DMS 273 treated with DMSO at 0.1 percent for 48 hours (cell line): ENCODE measurements at places on chromosomes 1 and 21.
A peak's percentile ranks its signal among the peaks of the same experiment; 100 is the strongest.

GRCh38 chr1:101044749-101045148 lies 19.2 kb upstream of the DPH5 start:
- no peak for DNase-seq

GRCh38 chr1:190098756-190099155 lies 378.9 kb downstream of the BRINP3 start:
- DNase-seq = no peak

GRCh38 chr1:243974451-243975292 lies 76.4 kb upstream of the ZBTB18 start:
- DNase-seq = no peak

DNA sequence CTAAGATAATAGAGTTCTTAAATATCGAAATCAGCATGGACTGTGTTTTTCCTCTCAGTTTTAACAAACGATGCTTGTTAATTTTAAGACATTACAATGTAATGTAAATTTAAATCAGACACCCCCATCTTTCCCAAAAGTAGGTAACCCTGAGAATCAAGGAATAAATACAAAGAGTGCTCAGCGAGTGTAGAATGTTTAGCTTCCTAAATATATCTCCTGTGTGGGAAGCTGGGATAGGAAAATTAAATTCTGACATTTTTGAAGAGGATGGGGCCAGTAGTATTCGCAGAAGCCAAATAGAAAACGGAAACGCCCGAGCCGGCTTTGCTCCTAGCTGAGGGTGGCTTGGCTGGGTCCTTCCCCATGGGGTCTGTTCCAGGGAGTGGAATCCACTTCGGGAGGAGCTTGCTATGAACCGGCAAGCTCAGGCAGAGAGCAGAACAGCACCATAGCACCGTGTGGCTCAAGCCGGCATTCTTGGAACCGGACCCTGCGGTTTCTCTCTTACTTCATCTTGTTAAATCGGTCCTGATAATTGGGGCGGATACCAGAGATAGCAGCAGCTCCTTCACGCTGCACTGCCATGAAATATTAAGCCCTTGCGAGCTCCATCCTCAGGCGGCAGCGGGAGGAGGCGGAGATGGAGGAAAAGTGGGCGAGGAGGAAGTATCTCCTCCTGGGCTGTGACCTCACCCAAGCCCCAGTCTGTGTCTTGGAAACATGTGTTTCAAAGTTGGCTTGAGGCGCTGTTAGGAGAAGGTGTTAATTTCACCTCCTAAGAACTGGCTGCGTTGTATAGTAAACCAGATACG lies 24.9 kb downstream of the MAP3K7CL start:
- DNase-seq = no peak

GRCh38 chr1:167196166-167196565 lies 24.5 kb upstream of the POU2F1 start:
- peak; percentile 49 for DNase-seq

DNA sequence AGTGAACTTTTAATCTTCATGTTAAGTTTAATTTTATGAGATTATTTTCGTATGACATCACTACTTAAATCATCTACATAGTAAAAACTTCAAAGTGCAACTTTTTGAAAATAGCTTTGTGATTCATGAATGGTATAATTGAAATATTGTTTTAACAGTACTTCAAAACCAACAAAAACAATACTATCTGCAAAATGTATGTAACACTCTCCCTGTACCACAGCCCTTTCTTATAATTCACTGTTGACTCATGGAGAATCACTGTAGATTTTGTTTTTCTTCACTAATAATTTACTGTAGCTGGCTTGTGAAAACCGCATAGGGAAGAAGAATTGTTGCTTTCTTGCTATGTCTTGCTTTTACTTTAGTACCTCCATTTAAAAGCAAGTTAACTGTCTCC lies 301.4 kb upstream of the ADAMTS5 start:
- DNase-seq = no peak

DNA sequence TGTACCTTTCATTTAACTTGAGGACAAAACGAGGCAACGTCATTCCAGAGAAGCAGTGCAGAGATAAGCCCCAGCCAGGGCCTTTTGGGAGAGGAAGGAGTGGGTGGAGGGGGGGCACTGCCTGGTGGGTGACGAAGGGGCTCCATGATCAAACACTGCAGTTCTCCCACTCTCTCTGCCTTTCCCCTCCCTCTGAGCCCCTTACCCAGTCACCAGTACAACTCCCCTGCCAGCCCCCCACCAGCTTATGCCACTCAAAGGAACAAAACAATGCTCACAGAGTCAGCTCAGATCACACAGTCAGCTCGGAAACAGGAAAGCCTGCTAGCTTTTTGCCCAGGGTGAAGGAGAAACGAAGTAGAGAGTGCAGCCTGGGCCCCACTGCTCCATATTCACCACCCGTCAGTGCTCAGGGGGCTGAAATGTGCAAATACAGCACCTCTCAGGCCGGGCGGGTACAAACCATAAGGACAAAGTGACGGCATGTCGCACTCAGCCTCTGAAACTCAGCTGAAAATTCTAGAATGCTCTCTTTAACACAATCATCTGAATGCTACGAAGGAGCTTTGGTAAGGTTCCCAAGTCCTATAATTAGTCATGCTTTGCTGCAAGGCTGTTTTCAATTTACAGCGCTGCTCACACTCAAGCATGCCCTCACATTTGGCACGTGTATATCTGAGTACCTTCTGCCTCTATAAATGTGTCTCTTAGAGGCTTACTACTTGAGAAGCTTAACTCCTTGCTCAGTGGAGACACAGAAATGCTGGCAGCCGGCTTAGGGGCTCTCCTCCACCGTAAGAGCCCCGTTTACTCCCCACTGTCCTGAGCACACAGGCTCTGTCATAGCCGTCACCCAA lies 65.8 kb upstream of the RAB4A start:
- DNase-seq = no peak

DNA sequence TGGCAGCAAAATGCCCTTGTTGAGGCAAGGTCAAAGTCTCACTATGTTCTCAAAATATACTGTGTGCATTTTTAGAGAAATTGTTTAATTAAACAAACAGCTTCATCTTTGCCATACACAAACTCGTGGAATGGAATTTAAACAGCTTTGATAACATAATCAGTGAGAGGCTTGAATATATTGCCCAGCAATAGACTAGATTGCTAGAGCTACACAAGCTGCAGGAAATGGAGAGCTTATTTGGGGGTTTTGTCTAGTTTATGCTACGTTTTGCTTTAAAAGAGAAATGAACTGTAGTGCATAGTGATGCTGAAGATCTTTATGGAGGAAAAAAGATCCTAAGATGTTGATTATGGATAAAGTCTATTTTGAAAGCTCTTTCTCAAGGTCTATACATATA lies 166.8 kb upstream of the HMCN1 start:
- no peak for DNase-seq

- no peak for DNase-seq
These were observed 4.6 kb downstream of the PGLYRP4 start for GRCh38 chr1:153343811-153344717.

- DNase-seq = no peak
These were observed 48.9 kb upstream of the IVNS1ABP start for GRCh38 chr1:185365951-185366350.

DNA sequence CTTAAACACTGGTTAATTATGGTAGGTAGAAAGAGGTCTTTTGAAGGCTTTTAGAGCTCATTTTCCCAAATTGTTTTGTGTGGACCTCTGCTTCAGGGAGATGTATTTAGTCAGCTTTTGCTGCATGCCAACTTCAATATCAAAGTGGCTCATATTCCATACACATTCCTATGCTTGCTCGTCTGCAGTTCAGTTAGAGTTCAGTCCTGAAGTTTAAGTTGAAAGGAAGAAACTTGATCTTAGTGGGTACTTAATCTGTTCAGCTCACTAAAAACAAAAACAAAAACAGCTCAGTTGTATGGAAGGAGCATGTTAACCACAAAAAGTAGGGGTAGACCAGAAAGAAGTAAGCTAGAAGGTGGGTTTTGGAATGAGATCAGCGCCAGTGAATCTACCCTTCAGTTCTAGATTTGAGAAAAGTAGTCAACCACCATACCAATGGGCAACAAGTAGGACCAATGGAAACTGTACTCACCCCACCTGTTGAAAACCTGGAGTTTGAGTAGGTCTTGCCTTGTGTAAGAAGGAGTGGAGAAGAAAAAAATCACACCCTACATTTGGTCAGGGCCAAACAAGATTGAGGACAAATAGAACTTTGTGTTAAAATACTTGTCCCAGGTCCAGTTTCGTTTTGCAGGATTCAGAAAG lies 58.0 kb downstream of the LEPR start:
- DNase-seq = no peak

- peak; percentile 77 for DNase-seq
These were observed 636 bp downstream of the WARS2 start for GRCh38 chr1:119139857-119140176.

- DNase-seq = no peak
These were observed 21.3 kb downstream of the COL6A2 start for GRCh38 chr21:46119144-46119636.

DNA sequence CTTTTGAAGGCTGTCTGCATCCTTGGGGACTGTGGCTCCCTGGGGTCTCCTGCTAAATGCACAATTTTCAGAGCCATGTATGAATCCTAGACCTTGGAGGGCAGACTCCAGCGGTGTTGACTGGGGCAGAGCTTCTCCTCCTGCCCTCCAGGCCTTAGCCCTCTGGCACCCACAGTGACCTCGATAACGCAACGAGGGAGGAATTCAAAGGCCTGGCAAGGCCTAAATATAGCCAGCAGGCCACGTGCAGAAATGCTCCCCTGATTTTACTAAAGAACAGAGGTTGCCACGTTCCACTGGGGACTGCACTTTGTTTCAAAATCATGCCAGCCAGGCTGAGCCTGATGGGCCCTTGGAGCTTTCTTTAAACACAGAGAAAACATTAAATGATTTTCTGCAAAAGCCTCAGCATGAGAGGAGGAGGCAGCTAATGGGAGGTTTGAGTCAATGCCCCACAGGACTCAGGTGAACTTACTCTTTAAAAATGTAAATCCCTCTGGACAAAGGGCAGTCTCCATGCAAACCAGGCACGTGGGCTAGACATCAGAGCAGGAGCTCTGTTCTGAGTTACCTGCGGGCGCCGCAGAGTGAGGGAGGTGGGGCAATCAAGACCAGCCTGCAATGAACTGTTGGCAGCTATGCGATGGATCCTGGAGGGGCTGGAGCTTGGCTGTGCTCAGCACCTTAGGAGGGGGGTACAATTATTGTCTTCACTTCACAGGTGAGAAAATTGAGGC lies 28.0 kb downstream of the GRIK3 start:
- DNase-seq = no peak

DNA sequence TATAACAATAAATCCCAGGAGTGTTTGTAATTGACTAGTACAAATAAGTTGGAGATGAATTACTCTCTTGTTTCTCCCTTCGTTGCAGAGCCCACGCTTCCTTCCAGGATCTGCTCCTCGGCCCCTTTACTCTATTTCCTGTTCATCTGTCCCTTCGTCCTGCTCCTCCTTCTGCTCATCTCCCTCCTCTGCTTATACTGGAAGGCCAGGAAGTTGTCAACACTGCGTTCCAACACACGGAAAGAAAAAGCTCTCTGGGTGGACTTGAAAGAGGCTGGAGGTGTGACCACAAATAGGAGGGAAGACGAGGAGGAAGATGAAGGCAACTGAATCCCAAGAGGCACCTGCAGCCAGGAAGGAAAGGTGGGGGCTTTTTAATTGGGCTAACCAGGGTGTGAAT lies 26.4 kb upstream of the TTF2 start:
- DNase-seq = no peak

GRCh38 chr21:46081022-46081861 lies 16.7 kb upstream of the COL6A2 start:
- DNase-seq = no peak

GRCh38 chr1:222182641-222183040 lies 365.3 kb downstream of the HHIPL2 start:
- DNase-seq = no peak

- DNase-seq = no peak
These were observed 2.6 kb upstream of the CC2D1B start for GRCh38 chr1:52368383-52369172.

DNA sequence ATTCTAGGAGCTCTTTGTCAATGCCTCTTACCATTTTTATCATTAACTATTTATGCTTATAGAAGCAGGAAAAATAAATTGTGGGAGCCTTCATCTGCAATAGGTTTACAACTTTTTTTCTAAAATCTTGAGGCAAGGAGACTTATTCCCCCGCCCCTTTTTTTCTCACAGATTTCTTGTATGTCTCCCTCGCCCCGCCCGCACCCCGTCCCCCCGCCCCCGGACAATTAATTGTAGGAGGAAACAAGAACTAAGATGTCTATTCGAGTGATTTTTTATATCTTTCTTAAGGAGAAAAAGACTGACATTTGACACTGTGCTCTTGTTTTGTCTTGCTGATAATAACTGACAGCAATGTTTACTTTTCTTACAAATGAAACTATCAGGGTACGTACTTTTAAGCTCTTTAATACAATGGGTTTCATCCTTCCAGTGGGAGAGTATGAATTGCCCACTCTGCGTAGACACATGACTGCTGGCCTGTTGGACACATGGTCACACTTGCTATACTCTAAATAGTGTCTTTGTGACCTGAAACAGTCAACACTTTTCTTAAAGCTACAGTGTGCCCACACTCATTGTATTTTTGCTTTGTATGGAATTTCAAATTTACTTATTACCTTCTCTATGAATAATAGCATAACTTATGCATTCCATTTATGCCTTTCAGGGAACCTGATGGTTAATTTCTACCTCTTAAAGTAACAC lies 1.5 kb upstream of the IVNS1ABP start:
- DNase-seq = no peak

- DNase-seq = no peak
These were observed 38.7 kb upstream of the EFHD2 start for GRCh38 chr1:15370781-15371520.

GRCh38 chr1:54882519-54882918 lies 4.5 kb downstream of the DHCR24 start:
- DNase-seq = no peak

DNA sequence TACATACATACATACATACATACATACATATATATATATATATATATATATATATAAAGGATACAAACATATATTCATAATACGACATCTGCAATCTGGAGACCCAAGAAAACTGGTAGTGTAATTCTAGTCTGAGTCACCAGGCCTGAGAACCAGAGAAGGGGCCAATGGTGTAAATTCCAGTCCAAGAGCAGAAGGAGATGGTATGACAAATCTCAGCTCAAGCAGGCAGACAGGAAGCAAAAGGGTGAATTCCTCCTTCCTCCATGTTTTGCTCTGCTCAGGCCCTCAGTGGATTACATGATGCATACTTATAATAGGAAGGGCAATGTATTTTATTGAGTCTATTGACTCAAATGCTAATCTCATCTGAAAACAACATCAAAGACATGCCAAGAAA lies 1060.4 kb upstream of the TMPRSS15 start:
- no peak for DNase-seq

GRCh38 chr1:243420946-243421685 lies 165.3 kb downstream of the SDCCAG8 start:
- peak; percentile 39 for DNase-seq

DNA sequence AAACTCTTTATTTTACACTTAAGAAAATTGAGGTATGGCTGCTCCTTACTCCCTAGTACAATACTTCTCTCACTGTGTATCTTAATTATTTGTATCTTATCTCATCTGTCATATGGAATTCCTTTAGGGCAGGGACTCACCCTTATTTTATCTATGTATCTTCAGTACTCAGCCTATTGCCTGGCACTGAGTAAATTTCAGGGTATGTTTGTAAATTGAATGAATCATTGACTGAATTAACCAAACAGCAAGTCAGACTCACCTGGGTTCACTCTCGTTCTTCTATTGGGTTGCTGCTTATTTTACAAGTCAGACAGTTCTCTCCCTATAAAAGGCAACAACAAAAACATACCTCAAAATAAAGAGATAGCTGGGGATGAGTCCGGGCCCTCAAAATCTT lies 63.8 kb downstream of the LAMC1 start:
- no peak for DNase-seq
